WERI-Rb-1 (cell line): ENCODE measurements at places on chromosomes 12 and 14.
A peak's percentile ranks its signal among the peaks of the same experiment; 100 is the strongest.

DNA sequence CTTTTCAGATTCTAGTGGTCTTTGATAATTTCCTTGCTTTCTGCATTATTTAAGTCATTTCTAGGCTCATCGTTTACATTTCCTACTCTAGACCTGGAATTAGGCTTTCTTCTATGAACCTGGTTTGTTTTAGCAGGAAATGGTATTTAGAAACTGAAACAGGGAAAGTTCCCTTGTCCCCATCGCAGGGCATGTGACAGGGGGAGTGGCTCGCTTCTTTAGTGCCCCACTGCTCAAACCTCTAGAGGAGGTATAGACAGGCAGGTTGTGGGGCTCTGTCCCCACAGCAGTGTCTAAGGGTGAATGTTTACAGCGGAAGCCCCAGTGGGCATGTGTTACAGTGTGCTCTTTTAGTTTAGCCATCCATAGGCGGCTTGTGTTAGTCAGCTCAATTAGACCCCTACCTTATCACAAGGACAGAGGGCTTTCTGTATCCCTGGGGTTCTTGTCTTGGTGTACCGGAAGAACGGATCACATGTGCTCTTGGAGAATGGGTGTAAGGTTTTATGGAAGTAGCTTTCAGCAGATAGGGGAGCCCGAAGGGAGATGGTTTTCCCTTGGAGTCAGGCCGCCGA is 25.0 kb downstream of the IFT81 start:
- DNase-seq = no peak

DNA sequence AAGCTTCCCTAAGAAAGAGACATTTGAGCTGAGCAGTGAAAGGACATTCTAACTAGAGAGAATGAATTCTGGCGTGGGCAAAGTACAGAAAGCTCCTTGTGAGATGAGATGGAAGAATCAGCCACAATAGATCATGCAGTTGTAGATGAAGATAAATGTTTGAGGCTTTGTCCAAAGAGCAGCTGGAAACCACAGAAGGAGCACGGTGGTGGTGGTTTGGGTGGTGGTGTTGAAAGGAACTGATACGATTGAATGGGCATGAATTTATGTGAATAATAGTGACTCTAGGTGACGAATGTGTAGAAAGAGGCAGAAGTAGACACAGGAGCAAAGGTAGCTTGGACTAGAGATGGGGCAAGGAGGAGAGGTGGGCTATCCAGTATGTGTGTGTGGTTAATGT is 260.5 kb upstream of the TMTC1 start:
- DNase-seq = no peak

DNA sequence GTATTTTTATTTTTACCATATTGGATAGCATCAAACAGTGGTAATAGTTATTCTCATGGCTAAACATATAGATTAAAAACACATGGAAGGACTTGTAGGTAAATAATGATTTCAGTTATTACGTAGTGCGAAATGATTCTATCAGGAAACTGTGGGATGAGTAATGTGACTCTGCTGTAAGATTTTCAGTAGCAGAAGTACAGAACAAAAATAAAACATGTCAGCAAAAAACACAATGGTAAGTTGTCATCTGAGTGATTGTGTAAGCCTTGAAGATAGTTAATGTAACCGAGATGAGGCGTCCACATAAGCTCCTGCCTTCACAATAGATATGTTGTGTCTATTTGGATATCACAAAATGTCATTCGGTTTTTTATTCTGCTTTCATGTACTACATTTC is 99.8 kb downstream of the BORCS5 start:
- no peak for DNase-seq

DNA sequence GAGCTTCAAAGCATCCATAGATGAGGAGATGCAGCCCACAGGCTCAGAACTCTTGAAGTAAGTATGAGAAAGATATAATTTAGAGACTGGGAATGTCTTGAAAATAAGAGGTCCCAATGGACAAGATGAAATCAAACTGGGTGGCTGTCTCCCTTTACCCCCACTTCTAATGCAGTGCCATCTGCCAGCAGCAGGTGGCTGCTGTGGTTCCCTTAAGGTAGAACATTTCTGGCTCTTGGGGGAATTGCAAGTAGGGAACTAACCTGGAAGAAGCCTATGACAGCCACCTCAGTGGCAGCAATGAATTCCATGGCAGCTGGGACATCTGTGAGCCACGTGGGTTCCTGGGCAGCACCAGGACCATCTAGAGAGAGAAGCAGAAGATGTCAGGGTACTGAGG is 648 bp downstream of the ERP27 start:
- peak; percentile 32 for DNase-seq

DNA sequence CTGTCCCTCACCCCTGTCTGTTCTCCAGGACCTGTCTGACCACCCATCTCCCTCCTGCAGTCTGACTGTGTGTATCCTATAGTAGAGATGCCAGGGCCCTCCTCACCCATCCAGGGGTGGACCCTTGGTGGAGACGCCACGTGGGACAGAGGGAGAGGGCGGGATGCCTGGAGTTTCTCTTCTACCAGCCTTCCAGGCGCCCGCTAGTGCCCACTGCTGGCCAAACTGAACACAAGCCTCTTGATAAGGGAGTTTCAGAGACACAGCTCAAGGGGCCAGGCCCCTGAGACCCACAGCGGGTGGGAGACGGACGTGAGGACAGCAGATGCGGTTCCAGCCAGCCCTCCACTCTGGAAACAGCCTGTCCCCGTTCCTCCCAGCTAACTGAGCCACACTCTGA is 147.3 kb downstream of the RBM19 start:
- peak; percentile 43 for DNase-seq

- DNase-seq = no peak
These were observed 82.4 kb downstream of the SLC25A21 start for GRCh38 chr14:37090026-37090425.

DNA sequence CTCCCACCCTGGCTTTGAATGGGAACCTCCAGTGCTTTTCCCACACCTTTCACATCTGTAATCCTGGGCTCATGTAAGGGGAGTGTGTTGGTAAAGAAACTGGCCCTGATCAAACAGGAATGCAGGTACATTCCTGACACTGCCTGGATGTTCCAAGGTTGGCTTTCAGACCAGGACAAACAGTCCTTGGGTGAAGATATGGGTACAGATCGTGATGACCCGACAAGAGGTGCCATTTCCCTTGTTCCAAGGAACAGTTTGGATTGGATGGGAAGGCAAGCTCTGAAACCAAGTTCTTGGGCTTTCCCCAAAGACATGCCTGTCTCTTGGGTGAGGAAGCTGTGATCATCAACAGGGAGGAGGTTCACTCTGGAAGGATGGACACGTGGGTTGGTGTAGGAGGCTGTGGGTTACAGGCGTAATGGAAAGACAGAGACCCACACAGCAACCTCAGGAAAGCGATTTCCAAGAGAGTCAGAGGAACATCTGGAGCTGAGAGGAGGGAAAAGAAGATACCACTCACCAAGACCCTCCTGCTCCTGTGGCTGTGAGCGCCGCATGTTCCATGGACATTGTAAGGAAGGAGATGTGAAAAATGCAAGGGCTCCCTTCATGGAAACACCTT is 26.4 kb downstream of the VDR start:
- DNase-seq = no peak

- DNase-seq = no peak
These were observed 1.6 kb upstream of the DGKA start for GRCh38 chr12:55929306-55929791.

GRCh38 chr14:71716041-71716772 is 216.0 kb upstream of the RGS6 start:
- DNase-seq = no peak

DNA sequence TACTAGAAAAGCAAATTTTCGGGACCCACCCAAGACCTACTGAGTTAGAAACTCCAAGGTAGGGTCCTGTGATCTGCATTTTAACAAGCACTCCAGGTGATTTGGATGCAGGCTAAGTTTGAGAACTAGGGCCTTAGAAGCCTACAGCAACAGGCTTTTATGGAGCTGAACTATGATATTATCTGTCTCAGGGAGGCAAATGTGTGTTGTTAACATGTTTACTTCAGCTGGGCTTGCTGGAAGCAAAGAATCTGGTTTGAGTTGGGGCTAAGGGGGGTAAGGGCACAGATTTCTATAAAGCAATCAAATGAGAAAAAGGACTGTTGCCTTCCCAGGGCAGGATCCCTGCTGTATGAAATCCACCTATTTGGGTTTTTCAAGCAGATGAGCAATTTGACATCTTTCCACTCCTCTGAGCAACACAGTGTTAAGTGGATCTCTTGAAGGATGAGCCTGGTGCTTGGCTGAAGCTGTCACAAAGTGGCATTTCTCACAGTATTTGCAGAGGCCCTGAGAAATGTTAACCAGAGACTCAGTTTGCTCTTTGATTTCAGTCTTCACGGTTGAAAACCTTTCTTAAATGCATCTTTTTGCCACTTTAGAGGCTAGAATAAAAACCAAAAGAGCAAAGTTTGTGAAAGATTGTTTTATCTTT is 36.2 kb upstream of the SOCS2 start:
- no peak for DNase-seq

GRCh38 chr12:112419297-112420133 is 768 bp downstream of the PTPN11 start:
- no peak for DNase-seq
